Activated CD8-positive, alpha-beta memory T cell treated with anti-CD3 and anti-CD28 coated beads for 1 hour (primary cell): ENCODE measurements at places on chromosomes 6 and 20.

DNA sequence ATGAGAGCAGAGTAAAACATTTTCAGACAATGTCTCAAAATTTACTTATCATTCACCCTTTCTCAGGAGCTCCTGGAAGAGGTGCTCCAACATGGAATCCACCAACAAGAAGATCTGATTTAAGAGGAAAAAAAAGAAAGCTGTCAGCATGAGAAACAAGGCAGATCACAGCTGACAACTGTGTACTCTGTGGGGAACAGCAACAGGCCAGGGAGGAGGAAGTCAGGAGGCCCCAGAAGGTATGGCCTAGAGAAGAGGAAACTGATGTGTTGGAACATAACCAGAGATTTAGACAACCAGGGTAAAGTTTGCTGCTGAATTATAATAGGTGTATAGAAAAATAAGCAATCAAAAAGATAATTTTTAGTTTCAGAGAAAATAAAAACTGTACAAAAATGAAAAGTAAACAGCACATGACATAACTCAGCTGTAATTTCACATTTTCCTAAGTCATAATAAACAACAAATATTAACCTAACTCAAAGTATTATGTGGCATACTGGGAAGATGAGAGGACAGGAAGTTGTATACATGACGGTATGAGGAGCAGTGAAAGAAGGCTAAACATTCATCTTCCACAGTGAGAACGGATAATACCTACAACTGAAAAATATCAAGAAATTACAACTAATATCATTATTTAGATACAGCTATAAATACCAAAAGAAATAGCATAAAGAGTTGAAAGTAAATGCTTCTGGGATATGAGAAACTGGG lies 113.6 kb upstream of the EMILIN3 start:
- no peak for DNase-seq

DNA sequence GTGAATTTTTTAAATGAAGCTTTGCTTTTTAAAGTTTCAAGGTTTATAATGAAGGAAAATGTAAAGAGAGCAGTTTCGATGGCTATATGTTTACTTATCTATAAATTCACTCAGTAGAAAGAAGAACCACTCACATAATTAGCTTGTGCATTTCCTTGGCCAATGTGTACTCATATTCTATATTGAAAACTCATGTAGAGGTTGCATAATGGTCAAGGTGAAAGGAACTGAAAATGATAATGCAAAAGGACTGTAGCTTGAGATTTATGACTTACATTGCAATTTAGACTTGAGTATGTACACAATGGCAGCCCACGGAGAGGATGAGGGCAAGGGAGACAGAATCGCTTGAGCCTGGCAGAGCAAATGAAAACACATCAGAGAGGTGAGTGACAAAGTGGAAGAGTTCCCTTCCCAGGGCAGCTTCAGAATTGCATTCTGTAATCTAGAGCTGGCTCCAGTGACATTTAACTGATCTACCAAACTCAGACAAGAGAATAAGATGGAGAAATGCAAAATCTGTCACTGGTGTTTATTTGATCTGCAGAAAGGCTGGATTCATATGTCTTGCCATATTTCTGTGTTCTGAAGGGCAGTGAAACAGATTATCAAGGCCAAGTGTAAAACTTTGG lies 191.8 kb downstream of the TMEM200A start:
- DNase-seq = no peak

GRCh38 chr6:121838842-121839241 lies 403.4 kb downstream of the GJA1 start:
- no peak for DNase-seq

DNA sequence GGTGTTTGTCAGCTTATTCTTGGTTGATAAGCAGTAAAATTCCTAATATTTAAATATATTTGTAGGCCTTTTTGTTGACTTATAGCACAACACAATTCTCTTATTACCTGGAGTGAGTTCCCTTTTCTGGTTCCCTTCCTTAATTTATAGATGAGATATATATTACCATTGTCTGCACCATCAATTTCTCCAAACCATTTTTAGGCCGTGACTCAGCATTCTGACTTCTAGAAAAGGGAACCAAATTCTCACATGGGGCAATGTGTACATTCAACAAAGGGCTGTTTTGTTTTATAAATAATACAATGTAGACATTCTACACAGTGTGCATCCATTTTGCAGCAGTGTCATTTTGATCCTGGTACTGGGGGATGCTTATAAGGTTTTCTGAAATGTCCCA lies 52.8 kb downstream of the NCOA7 start:
- DNase-seq = no peak

DNA sequence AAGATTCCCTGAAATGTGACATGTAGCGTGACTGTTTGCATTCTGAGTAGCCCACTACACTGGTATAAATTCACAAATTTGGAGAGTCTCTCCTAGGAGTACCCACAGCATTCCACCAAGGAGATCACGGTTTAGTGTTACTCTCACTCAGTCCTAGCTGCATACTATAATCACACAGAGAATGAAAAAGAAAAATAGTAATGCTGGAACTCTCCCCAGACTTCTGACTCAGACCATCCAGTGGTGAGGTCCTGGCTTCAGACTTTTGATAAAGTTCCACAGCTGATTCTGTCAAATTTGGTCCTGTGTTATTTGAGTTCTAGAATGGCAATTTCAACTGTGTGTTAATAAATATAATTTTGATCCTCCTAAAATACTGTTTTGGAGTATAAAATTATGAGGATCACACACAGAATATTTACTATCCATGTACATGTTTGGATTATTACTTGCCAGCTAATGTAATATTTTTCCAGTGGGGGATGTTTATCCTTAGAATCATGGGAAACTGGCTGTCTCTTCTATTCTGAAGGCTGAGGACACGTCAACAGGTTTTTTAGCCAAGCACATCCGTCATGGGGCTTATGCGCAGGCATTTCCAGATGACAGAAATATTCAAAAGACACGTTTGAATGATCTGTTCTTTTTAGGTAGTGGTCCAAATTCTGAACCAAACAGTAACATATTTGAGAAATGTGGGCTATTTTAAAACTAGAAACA lies 5.1 kb upstream of the KIAA0408 start:
- no peak for DNase-seq

GRCh38 chr6:138013959-138014358 lies 93.3 kb downstream of the PERP start:
- no peak for DNase-seq

GRCh38 chr20:47758517-47759450 lies 26.5 kb downstream of the SULF2 start:
- no peak for DNase-seq

DNA sequence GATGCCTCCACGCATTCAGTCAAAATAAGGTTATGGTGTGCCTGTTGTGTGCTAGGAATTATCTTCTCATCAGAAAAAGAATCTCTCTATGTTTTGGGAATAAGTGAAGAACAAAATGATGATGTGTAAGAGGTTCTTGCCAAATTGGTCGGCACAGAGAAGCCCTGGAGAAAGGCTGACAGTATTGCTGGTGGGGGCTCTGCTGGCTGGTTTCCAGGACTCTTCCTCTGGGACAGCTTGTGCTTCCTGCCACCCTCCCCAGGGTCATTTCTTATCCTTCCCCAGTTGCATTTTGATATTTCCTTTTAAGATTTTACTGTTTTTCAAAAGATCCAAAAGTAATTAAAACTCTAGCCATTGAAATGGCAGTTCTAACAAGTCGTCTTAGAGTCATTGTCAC lies 22.1 kb downstream of the CST4 start:
- no peak for DNase-seq

GRCh38 chr6:39881851-39882530 lies 52.3 kb downstream of the MOCS1 start:
- DNase-seq = no peak

DNA sequence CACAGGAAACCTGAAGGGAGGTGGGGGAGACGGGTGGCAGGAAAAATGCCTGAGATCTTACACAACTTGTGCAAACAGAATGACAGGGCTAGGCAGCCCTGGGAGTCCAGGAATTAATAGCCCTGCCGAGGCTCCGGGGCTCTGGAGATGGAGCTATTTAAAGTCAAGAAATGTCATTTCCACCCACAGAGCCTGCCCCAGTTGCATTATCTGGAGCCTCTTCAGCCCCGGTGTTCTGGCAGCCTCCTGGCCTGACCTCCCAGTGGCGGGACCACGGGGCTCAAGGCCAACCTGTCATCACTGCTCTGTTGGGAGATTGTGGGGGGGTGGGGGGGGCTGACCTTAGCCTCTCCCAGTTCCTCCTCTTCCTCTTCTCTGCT lies 28.5 kb upstream of the SCUBE3 start:
- no peak for DNase-seq

DNA sequence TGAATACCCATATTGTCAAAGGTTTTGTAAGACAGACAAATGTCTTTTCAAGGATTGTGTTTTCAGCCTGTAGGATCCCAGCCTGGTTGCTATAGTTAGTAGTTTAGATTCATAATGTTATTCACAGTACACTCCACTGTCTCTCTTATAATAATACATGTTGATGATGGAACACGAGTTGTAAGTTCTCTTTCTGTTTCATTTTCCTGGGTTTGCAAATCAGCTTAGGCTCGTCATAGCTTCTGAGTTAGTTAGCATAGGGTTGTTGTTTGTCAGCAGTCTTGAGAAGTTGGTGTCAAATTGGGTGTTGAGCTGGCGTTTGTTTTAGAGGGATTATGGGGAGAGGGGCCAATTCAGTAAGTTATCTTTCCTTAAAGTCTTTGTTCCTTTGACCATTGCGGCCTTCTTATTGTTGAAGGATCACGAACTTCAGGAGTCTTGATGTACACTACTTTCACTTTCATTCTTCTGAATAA lies 45.8 kb downstream of the QKI start:
- DNase-seq = no peak

DNA sequence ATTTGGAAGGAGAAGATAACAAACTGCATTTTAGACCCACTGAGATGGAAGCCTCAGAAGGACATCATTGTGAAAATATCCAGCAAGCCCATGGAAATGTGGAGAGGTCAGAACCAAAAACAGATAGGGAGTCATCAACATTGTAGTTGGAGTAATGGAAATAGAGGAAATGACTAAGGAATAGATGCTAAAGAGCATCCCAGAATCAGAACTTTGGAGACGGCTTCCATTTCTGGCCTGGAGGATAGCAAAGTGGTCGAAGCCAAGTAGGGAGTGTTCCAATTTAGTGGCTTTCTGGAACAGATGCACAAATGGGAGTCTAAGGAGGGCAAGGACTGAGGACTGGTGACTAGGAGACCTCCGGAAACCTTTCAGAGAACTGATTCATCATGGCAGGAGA lies 3.6 kb downstream of the BEND6 start:
- DNase-seq = no peak
